ENCODE measurements at places on chromosomes 1 and 21. TPM values are rescaled to one million over a fixed set of nuclear protein-coding genes. Genes with fewer than 3 reads are reported as not detected.

CD5L gene
- polyA plus RNA-seq = not detected

LCE1A gene
- not detected for polyA plus RNA-seq

RRP15 gene
- polyA plus RNA-seq = 1.8 TPM

OR14K1 gene
- polyA plus RNA-seq = not detected

FCAMR gene
- polyA plus RNA-seq = 1.5 TPM

GJC2 gene
- polyA plus RNA-seq = not detected

BSND gene
- polyA plus RNA-seq = not detected
